Right cardiac atrium (tissue), 5 donors: ENCODE measurements at places on chromosomes 1 and 21. TPM values are rescaled to one million over a fixed set of nuclear protein-coding genes. Genes with fewer than 3 reads are reported as not detected.

GRCh38 chr1:33517596-33518250, 45.3 kb downstream of the ZSCAN20 start:
- no peak for DNase-seq

GRCh38 chr1:87151500-87152421, 176.9 kb upstream of the LMO4 start:
- DNase-seq: peak; percentile 91

GRCh38 chr1:185406006-185406690, 89.1 kb upstream of the IVNS1ABP start:
- DNase-seq: no peak

- DNase-seq: no peak
These were observed 566.9 kb upstream of the ZP4 start for GRCh38 chr1:238457610-238458009.

DNA sequence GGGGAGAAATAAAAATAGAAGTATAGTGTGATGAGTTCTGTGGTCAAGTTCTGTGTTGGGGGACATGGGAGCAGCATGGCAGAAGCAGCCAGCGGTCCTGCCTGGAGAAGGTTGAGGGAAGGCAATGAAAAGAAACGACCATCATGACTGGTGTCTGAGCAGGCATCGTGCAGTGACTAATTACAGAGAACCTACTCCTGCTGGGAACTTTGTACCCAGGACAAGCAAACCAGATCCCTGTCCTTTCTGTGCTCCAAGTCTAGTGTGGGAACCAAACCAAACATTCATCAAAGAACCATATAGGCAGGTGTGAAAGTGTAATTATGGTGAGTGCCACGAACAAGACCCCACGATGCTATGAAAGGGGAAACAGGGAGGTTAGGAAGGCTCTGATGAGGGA, 25.8 kb downstream of the KIAA0040 start:
- DNase-seq: no peak

GRCh38 chr1:33363021-33363420, 42.1 kb upstream of the A3GALT2 start:
- no peak for DNase-seq

DNA sequence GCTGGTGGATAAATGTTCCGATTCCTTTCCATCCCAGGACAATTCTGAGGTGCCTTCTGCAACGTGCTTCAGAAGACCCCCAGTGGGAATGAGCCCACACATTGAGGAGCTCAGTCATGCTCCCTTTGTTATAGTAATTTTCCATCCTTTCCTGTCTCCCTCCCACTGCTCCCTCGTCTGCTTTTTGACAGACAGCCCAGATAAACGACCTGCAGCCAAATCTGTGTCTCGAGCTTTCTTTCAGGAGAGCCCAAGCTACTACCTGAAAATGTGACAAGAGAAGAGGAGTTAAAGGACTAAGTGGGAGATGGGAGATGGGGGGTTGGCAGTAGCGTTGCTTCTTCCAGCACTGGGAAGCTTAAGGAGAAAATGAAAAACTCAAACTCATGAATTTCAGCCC, 65.9 kb upstream of the LRRN2 start:
- DNase-seq: no peak

GRCh38 chr21:46605767-46606426, 1.0 kb upstream of the S100B start:
- peak; percentile 22 for DNase-seq

GRCh38 chr1:147626291-147626690, 44.0 kb downstream of the ACP6 start:
- no peak for DNase-seq

DNA sequence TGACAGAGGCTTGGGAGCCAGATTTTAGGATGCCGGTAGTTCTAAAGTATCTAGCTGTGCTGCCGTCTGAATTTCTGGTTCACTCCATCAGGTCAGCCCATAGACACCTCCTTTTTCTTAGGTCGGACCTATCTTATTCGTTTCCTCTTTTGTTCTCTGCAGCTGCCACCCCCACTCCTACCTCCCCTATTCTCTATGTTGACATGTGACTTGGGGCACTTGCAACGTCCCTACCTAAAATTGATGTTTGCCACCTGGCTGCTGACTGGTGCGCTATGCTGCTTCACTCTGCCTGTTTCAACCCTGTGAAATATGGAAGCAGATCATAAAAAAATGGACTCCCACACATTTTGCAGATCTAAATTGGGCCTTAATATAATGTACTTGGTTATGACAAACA, 55.3 kb downstream of the PBX1 start:
- no peak for DNase-seq

- no peak for DNase-seq
These were observed 435.9 kb upstream of the PRMT6 start for GRCh38 chr1:106620521-106620954.

DNA sequence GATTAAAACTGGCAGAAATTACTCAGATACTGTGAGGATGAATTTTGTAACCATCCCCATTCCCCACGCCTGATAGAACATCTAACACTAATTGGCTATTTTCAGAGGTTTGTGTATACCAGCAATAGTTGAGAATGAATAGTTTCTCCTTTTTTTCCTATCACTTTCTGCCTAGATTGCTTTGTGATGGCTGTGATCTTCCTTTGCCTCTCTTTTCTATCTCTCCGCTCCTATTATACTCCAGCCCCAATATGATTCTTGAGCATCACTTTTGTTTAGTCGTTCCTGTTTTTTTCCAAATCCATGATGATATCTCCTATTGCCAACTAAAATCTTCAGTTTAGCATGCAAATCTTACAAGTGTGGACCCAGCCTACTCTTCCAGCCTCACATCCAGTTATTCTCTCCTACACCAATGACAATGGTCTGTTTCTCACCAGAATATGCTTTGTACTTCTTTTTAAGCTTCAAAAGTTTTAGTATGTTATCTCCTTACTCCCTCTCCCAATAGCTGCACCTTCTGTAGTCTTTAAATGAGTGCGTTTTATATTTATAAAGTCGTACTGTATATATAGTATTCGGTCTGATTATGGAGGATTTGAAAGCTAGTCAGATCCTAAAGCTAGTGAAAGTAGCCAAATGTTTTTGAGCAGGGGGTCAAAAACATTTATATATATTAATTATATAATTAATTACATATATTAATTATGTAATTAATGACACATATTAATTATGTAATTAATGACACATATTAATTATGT, 25.2 kb downstream of the MAGI3 start:
- no peak for DNase-seq

DNA sequence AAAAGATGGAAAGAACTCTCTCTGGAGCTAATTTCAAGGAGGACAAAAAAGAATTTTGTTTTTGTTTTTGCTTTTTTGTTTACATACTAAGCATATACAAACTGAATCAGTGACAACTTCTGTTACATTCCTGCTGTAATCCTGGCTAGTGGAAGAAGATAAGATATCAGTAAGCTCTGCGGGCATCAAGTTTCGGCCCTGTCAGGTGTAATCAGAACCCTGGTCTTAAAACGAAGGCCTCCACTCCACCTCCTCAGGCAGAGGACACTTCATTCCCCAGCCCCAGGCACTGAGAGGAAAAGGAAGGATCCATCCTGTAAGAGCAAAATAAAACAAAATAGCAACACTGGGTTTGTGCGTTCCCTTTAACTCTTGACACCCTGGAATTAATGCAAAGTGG, 88.9 kb upstream of the ARHGAP29 start:
- no peak for DNase-seq

DNA sequence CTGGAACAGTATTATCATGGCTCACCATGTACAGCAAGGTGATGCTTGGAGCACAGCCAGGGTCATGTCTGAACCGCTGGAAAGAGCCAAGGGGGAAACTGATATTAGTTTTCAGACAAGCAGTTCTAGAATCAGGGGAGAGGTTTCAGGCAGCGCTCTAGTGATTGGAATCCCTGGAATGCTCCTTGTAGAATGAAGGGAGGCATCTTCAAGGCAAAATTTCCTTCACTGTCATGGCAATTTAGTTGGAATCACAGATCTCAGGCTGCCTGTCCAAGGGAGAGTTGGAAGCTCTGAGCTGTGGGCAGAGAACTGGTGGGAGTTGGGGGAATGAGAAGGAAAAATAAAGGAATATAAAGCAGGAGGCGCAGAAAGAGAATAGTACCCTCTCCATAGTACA, 737.1 kb downstream of the PTPRU start:
- no peak for DNase-seq

DNA sequence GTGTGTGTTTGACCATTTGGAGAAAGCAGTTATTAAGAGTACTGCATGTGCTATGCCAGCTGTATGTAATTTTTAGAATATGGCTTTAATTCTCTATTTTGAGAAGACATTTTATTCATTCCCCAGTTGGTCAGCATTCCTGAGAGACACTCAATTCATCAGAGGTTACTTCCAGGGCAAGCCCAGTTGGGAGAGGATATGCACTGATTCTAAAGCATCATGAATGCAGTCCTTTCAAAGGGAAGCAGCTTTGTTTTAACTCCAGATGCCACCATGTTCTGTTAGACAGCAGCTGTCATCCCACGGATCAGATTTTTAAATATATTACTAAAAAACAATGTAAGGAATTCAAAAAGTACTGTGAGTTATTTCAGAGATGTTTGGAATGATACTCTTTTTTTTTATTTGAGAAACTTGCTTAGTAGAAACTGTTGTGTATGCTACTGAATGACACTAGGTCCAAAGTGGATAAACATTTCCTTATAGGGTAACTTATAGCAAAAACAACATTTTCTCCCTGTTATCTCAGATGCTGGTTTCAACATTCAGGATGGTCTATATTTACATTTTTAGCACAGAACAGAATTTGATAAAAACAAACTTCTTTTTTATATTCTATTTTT, 149.5 kb upstream of the B3GALT2 start:
- no peak for DNase-seq

DNA sequence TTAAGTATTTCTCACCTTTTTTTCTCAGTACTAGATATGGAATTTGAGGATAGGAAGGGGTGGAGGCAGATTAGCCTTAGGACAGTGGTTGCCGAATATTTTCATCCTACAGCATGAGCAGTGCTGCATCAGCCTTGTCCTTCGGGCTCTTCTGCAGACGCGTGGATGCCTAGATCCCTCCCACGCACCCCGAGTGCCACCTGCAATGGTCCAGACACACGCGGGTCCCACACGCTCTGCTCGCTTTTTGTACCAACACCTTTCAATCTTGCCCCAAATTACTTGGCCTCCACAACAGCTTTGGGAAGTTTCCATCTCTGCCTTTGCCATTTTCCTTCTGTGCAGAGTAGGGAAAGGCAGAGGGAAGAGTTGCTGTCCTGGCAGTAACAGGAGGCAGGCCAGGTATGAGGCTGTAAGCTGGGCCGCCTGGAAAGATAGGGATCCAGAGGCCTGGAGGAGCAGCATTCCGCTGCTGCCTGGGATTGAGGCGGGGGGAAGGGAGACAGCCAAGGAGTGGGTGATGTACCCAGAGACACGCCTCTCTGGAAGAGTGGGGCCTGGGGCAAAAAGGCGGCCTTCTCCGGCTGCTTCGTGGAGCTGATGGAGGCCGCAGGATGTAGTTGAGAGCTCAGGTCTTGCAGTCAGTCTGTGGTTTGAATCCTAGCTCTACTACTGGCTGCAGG, 467.7 kb downstream of the KIF26B start:
- DNase-seq: no peak

DNA sequence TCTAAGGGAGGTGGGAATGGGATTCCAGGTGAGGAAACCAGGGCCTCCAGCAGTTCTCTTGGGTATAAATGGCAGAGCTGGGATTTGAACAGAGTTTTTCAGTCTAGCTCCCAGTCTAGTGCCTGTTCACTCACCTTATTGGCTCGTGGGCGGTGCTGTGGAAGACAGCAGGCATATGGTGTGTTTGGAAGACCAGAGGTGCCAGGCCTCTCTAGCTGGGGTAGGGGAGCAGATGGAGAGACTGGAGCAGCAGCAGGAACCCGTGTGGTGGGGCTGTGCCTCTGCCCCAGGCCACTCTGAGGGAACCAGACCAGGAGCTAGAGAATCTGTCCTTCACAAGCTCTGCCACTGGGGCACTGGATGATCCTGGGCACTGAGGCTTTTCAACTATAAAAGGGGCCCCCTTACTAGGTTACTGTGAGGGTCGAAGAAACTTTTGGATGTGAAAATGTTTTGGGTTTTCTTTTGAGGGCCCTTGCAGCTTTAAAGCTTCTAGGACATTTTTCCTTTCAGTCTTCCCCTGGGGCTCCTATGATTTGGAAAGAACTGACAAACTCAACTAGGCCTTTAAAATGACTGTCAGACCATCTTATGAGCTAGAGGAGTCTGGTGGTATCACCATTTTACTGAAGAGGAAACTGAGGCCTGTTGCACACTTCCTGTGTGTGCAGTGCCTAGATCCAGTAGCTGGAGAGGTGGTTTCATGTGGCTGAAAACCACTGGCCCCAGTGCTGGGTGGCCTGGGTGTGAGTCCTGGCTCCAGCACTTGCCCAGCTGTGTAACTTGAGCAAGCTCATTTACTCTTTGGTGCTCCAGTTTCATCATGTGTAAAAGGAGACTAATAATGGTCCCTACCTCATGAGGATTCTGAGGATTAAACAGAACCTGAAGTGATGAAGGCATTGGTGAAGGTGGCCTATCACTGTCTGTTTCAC, 6.1 kb downstream of the DMRTB1 start:
- no peak for DNase-seq

DNA sequence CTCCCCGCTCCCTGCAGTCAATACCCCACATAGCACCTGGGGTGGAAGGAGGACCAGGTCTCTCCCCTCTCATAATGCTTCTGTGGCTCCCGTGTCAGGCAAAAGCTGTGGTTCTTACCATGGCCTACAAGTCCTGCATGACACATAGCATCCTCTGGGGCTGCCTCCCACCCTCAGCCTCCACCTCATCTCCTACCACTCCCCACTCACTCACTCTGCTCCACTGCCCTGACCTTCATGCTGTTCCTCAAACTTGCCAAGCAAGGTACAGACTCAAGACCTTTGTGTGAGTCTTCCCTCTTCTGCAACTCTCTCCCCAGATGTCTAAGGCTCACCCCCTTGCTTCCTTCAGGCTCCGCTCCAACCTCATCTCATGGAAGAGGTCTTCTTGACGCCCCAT, 28.0 kb upstream of the VANGL1 start:
- DNase-seq: no peak

DNA sequence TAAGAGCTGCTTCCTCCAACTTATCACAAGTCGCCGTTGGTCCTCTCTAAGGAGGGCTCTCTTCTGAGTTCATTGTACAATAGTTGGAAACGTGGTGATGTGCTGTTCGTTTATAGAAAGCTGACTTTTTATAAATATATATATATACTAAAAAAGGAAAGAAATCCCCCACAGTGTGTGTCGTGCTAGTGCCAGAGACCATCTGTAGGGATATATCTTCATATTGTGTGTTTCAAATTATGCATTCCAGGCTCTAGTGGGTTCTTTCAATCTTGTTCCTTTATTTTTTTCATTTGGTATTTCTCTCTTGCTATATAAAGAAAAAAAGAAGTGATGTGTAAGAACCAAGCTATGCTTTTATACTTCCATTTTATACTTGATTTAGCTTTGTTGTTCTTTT, 111.8 kb downstream of the TAS1R2 start:
- no peak for DNase-seq

GRCh38 chr1:239126884-239127283, 259.5 kb upstream of the CHRM3 start:
- no peak for DNase-seq

GRCh38 chr21:36767096-36767495, 68.2 kb downstream of the SIM2 start:
- DNase-seq: no peak

GRCh38 chr1:163163163-163163562, 39.6 kb downstream of the RGS5 start:
- no peak for DNase-seq

GRCh38 chr1:228794810-228795209, 59.5 kb downstream of the RHOU start:
- no peak for DNase-seq

The LRRIQ3 gene
- 0.76 TPM for total RNA-seq

The GUCA2A gene
- total RNA-seq: not detected

The C1orf50 gene
- total RNA-seq: 7.2 TPM

The SLFNL1 gene
- 0.29 TPM for total RNA-seq

The ACKR1 gene
- 3.9 TPM for total RNA-seq

The ZNF683 gene
- not detected for total RNA-seq

The KLHDC7A gene
- not detected for total RNA-seq

The ALX3 gene
- total RNA-seq: not detected

The FCRL4 gene
- total RNA-seq: not detected
